ENCODE measurements at places on chromosomes 2 and 18.

DNA sequence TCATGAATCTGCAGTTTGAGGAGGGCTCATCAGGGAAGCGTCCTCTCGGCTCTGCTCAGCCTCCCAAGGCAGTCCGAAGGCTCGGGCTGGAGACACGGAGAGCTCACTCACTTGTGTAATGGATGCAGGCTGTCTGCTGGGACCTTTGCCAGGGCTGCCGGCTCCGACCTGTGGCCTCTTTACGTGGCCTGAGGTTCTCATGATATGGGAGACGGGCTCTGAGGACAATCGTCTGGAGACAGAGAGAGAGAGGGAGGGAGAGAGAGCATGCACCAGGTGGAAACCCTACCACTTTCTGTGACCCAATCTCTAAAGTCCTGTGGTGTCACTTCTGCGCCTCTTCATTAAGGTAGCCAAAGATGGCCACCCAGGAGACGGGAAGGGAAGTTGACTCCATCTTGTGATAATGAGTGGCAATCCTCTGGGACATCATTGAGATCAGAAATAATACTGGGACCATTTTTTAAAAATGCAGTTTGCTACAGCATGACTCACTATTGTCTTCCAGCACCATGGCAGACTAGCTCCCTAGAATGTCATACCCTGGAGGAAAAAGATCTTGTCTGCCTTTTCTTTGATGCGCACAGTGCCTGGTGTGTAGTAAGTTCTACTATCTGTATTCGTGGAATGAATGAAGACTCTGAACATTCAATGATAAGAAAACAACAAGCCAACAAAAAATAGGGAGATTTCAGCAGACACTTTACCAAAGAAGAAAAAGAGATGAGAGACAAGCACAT is 60.2 kb downstream of the CD8B2 start:
- DNase-seq = no peak

- DNase-seq = peak; percentile 35
Observed at GRCh38 chr2:231198291-231199173, at the start of gene ARMC9. Gene ARMC9, plus strand, starts transcription at chr2:231198631. Its CDS starts 7,608 bp downstream, at chr2:231206239.

GRCh38 chr2:169107645-169108044 is 38.3 kb downstream of the DHRS9 start:
- DNase-seq = no peak

DNA sequence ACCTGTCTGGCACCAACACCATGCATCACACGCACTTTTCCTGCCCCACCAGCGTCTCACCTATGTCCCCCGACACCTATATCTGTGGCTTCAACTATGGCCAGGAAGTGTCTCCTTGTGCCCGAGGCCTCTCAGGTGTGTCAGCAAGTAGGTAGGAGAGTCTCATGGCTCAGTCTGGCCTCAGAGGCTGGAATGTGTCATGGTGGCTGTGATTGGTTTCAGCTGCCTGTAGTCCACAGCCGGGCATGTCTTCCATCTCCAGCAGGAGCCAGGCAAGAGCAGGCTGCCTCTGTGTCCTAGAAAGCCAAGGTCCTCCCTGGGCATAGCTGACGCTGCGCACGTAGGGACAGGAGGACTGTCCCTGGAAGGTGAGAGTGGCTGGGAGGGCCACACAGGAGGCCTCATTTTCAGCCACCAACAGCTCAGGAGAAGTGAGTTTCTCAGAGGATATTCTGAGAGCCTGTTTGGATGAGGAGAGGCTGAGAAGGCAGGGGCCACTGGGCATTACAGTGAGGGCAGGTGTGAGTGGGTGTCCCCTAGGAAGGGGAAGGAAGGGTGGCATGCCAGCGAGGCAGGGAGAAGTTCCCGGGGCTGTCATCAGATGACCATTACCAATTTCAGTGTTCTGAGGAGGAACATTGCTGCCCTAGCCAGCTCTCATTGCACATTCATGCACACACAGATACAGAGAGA is 47.2 kb downstream of the SDC1 start:
- DNase-seq = no peak

DNA sequence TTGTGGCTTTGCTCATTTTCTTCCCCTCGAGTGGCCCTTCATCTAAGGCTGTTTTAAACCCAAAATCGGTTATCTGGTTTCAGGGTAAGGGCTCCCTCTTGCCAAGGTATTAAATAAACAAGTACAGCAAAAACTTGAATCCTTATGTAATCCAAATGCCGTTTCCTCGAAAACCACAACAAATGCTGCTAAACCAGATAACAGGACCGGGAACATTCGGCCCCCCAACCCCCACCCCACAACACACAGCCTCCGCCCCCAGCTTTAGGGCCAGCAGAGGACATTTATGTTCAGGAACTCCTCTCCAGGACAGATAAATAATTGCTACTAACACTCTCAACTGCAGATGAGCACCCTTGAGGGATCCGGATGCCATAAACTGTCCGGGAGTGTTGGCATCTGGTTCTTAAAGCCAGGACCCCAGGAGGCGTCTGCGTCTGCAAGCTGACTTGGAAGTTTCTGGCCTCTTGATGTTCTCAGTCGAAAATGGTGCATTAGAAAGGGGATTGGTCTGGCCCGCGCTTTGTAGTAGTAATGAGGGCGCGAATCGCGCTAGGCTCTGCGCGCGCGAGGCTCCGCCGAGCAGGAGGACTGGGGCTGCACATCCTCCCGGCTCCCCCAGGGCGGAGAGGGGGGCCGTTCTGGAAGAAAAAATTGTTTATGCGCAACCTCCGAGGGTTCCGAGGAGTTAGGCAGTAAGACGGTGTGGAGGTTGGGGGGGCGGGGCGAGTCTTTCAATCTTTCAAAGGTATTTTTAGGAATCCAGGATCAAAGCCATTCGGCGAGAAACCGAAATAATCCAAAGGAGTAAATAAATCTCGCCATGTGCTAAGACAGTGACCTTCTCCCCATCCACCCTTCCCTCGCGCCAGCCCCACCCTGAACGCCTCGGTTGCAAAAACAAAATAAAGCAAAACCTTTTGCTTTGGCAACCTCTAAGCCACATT is 3.9 kb upstream of the ID2 start:
- peak; percentile 55 for DNase-seq

DNA sequence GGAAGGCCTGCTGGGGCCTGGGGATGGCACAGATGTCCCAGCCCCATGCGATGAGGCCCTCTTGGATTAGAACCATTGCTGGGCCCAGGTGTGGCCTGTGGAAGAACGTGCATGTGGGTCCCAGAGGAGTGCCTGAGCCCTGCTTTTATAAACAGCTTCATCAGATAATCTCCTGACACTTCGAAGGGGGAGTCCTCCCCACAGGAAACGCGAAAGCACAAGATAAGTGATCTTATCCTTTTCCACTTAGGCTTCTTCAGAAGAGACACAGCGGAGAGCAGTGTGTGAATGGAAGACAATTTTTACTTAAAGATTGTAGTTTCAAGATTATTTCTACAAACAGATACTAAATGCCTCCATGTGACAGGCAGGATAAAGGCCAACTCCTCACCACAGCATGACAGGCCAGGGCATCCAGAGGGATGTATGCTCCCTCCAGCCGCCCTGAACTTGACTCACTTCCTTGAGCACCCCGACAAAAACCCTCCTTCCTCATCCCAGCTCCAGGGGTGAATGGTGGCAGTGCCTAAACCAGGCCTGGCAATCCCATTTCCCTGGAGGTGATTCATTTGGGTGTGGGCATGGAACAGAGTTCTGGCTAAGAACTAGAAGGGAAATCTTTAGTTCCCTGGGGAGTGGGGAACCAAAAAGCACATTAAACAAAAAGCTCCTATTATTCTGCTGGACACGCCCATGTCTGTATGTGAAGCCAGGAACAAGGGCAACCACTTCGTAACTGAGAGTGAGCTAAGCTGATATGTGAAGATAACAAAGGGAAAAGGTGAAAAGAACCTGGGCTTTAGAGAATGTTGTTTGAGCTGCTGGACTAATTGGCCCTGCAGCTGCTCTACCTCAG is 56.2 kb upstream of the TMEM163 start:
- DNase-seq = no peak

- DNase-seq = no peak
Observed at GRCh38 chr2:62187246-62187645, 8.7 kb upstream of the B3GNT2 start.

DNA sequence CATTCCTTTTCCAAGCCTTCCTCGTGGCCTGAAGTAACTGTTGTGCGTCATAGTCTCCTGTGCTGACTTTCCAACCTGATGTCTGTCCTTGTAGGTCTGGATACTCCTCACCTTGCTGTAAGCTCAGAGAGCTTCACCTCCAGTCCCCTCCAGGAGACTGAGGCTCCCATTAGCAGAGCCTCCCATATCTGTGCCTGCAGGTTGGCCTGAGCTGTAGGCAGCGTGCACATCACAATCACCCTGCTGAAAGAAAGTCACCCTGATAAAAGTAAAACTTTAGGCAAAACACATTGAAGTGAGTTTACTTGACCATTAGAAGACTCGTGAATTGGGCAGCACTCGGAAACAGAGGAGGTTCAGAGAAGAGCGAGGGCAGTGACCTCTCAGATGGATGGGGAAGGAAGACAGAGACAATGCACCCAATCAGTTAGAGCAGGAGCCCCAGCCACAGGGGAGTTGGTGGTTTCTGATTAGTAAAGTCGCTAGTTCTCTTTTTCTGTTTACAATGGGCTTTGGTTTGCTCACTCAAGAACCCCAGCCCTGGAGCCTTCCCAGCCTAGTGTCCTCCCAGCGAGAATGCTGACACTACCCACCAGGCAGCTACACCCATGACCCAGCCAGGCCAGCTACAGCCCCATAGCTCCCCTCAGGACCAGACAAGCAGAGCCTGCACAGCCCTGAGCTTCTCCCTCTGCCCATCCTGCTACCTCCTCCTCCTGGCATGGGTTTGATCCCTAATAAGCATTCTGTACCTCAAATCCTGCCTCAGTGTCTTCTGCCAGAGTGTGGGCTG is 12.1 kb upstream of the TPO start:
- no peak for DNase-seq

DNA sequence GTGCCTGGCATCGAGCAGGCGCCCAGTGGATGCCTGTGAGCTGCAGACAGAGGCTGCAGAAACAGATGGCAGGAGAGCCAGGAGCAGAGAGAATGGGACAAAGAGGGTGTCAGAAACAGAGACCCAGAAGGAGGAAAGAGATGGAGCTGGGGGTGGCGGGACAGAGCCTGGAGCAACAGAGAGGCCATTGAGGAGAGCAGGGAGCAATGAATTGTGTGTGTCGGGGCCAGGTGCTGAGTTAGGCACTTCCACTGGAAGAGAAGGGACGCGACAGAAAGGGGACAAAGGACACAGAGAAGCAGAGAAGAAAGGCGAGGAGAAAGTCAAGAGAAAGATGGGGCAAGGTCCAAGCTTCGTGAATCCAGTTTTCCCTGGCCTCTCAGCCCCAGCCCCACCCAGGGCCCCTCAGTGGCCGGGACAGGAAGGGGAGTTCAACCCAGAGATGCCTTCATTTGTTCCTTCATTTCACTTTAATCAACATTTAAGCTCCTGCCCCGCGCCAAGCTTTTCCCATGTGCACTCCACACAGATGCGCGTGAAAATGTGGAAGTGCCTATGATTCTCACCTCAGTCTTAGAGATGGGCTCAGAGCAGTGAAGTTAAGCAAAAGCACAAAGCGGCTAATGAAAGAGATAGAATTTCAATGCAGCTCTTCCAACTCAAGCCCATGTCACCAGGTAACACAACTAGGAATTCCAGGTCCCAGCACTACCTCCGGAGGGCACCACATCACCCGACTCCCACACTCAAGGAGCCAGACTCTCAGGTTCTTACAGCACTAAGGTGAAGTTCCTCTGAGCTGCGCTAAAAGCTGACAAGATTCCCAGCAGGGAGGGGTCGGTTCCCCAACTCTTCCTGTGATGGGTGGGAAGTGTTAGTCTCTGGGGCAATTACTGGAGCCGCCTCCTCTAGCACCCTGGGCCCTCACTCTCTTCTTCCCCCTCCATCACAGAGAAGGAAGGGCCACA is 55.1 kb downstream of the TNS1 start:
- peak; percentile 54 for DNase-seq

GRCh38 chr2:222440673-222441422 is 16.5 kb downstream of the SGPP2 start:
- no peak for DNase-seq

GRCh38 chr2:237558961-237559641 is 7.3 kb upstream of the PRLH start:
- DNase-seq = no peak

- no peak for DNase-seq
Observed at GRCh38 chr2:37061776-37062175, 22.4 kb downstream of the HEATR5B start.

DNA sequence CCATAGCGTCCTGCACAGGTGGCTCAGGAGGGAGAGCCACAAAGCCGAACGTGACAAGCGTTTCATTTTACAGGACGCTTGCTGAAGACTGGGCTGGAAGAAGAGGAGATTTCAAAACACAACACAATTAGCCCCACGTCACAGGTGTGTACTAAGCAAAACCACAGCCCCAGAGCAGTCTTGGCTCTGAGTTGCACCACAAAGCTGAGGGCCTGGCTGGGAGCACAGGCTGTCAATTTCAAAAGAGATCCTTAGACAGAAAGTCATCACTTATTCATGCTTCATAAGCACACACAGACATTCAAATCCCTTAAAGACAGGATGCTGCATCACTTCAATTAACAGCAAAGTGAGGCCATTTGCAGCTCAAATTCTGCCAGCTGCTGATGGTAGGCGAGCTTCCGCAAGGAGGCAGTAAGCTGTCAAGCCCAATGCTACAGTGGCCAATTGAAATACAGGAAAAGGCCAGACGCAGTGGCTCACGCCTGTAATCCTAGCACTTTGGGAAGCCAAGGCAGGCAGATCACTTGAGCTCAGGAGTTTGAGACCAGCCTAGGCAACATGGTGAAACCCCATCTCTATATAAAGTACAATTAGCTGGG is 79.6 kb downstream of the SKA1 start:
- DNase-seq = no peak

GRCh38 chr2:229180658-229181057 is 90.4 kb downstream of the PID1 start:
- no peak for DNase-seq

DNA sequence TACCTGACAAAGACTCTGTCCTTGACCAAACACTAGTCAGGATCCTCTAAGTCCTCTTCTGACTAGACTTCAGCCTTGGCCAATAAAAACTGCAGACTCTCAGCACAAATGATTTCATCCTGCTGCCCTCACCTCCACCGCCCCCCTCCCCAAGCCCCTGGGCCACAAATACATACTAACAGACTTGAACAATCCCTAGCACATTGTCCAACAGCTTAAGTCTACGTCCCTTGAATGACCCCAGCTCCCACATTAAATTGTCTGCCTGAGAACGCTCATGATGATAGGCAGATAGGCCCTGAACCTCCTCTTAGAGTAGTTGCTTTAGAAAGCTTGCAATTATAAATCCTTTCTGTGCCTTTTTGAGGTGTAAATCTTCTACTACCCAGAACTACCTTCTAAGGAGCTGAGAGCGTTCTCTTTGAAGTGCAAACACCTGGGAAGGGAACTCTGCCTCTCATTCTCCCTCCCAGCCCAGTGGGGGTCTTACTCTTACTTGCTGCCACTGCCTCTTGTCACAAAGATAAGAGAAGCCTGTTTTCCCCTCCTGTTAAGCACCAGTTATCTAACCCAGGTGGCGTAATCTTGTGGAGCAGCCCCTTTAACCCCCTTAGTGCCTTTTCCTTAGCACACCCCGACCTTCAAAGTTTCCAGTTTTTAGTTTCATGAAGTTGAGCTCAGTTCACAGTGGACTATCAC is 1225.6 kb downstream of the LRP1B start:
- DNase-seq = no peak

- no peak for DNase-seq
Observed at GRCh38 chr18:57727952-57728807, 74.9 kb downstream of the ATP8B1 start.

- DNase-seq = no peak
Observed at GRCh38 chr2:144521686-144522085, 1.8 kb upstream of the ZEB2 start.

Data from substantia nigra (tissue), 51 donors.